ENCODE measurements at places on chromosomes 6 and 20. TPM values are rescaled to one million over a fixed set of nuclear protein-coding genes. Genes with fewer than 3 reads are reported as not detected.

CLVS2 gene
- total RNA-seq, result not detected

GRCh38 chr6:100768816-100769351, 112.2 kb downstream of the ASCC3 start:
- H3K27me3 ChIP-seq, result no peaks in the 10 kb centered on the region
- no peak overlapping the region for H3K4me3 ChIP-seq
- no peak for DNase-seq

DNA sequence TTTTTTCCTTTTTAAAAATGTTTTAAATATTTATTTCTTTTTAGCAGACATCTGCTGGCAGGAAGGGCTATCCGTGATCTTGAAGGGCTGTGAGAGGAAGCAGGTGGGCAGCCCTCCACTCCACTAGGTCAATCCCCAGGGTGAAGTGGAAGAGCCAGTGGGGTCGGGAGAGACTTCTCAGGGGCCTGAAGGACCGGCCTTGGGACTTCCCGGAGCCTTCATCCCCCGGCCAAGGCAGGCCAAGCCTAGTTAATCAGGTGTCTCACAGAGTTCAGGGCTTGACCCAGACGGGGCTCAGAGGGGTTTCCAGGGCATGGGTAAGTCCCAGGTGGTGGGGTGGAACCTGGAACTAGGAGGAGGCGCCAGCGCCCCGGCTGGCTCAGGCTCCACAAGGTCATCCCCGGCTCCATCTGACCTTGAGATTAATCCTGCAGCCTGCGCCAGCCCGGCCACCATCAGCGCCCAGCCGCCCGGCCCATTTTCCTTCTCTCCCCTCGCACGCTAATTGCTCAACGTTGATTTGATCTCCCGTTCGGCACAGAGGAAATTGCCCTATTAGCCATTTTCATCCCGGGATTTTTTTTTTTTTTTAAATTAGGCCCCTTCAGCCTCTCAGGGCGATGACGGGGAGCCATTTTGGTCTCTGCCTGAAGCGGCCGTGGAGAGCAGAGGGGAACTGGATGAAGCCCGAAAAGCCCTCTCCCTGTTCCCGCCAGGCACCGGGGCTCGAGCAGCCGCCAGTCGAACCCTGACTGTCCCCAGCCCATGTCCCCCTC, 44.4 kb downstream of the MDFI start:
- no peak overlapping the region for H3K4me3 ChIP-seq
- H3K4me1 ChIP-seq, result peaks cover 15% of the 10 kb centered on the region
- no peaks in the 10 kb centered on the region for H3K36me3 ChIP-seq
- H3K27ac ChIP-seq, result no peak overlapping the region
- DNase-seq, result peak; percentile 68
- H3K27me3 ChIP-seq, result no peaks in the 10 kb centered on the region

LCA5 gene
- 4.4 TPM for total RNA-seq

SLC52A3 gene
- total RNA-seq, result not detected

All from chondrocyte (in vitro differentiated cells).